ENCODE measurements at places on chromosomes 5 and 9.

GRCh38 chr5:100853582-100853981 is 49.5 kb downstream of the ST8SIA4 start:
- DNase-seq = no peak

- DNase-seq = no peak
Observed at GRCh38 chr5:171295801-171296200, 13.2 kb upstream of the TLX3 start.

DNA sequence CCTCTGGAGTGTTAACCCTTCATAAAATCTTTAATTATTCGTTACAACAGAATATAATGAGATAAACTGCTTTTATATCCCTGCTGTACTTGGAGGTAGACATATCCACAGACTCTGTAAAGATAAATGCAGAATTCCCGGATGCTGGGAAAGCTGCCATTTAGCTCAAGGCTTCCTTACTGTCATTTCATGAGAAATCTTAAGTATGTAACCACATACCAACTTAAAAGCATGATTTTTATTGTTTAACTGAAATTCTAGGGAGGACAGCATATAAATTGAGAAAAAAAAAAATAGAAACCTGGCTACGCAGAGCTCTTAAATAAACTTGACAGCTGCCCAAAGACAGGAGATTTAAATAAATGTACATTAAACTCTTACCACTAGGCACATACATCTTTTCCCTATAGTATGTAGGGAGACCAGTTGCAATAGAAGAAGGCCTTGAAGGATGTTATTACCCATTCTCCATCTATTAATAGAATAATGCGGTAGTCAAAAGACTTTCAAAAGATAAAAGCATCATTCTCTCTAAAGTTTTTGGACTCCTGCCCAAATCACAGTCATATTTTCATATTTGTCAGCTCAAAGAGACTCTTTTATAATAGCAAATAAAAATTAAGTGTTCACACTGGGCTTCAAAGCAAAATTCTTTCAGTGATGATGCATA is 373.8 kb downstream of the NDUFS4 start:
- DNase-seq = no peak

DNA sequence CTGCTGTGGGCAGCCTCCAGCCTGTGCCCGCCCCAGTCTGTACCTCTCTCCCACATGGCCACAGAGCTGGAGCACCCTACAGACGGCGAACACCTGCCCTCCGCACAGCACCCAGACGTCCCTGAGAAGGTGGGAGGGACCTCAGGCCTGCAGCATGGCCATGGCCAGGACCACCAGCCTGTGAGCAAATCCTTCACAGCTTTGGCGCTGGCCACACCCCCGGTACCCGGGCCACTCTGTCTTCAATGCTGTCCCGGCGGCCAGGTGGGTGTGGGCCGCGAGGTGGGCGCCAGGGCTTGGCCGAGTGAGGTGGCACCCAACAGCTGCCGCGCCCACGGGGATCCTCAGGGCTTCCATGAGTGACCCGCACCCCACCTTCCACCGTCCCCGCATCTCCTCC is 18.7 kb downstream of the NOTCH1 start:
- DNase-seq = no peak

- no peak for DNase-seq
Observed at GRCh38 chr9:111484572-111484894, 350 bp upstream of the ECPAS start.

- no peak for DNase-seq
Observed at GRCh38 chr5:177997319-177997670, 1.3 kb upstream of the PROP1 start.

DNA sequence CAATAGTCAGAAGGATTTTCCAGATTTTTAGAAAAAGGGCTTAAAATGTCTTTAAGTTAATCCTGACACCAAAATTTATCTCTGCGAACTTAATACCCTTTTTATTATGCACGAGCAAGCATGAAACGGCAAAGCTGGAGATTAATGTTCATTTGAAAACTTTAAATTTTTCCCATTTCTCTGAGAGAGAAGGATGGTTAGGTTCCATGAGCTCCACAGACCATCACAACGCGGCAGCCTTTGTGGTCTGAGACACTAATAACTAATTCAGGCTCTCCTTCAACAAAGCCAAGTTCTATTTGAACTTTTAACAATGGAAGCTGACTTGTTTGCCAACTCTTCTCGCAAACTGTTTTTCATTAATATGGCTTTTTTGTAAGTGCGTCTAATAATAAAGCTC is 94.7 kb downstream of the MYO10 start:
- no peak for DNase-seq

- DNase-seq = no peak
Observed at GRCh38 chr5:113487416-113487780, 855 bp downstream of the MCC start.

- DNase-seq = no peak
Observed at GRCh38 chr5:13780081-13780480, 164.4 kb downstream of the DNAH5 start.
